ENCODE measurements at places on chromosomes 1 and 21.

DNA sequence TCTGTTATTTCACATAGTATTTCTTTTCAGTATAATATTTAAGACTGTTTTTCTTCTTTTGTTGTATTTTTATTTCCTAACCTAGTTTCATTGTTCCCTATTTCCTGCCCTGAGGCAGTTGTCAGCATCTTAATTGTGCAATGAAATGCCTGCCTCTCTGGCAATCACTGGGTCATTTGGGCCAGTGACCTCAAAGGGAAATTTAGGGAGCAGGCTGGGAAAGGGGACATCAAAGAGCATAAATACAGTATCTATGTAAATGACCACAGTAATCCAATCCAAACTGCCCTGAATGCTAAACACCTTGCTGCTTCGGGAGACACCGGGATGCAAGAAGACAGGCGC, 147.8 kb downstream of the TLR5 start:
- no peaks in the 10 kb centered on the region for H3K4me1 ChIP-seq
- no peak overlapping the region for H3K27ac ChIP-seq
- H3K27me3 ChIP-seq: no peaks in the 10 kb centered on the region
- DNase-seq: no peak
- no peaks in the 10 kb centered on the region for H3K36me3 ChIP-seq

DNA sequence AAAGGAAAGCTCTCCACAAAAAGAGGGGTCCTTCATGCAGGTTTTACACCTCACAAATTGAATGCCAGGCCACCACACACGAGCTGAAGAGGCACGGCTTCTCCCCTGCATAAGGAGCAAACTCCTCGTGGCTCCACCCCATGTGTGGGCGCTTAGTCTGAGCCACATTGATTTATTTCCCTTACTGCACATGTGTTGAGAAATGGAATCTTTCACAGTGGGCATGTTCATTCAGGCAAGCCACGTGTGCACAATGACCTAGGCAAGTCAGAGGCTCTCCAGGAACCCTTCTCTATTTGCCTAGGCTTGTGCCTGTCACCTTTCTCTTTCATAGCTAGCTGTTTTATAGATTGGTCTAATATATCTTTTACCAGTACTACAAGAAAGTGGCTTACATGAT, 120.5 kb downstream of the LTN1 start:
- DNase-seq: no peak
- no peak overlapping the region for H3K4me3 ChIP-seq
- H3K36me3 ChIP-seq: peaks cover 19% of the 10 kb centered on the region
- no peaks in the 10 kb centered on the region for H3K27me3 ChIP-seq
- H3K27ac ChIP-seq: no peak overlapping the region
- H3K4me1 ChIP-seq: no peaks in the 10 kb centered on the region

DNA sequence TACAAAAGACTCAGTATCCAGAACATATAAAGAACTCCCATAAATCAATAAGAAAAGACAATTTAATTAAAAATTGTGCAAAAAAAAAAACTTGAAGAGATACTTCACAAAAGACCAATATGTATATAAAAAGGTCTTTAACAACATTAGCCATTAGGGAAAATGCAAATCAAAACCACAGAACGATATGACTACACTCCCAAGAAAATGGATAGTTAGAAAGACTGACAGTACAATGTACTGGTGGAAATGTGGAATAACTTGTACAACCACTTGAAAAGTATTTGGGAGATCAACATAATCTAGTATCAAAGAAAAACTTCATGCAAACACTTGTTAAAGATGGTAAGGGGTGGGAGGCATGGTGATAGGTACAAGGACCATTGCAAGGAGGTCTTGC, 3.9 kb upstream of the CLCA1 start:
- no peak overlapping the region for H3K4me3 ChIP-seq
- no peaks in the 10 kb centered on the region for H3K36me3 ChIP-seq
- no peaks in the 10 kb centered on the region for H3K4me1 ChIP-seq
- no peak for DNase-seq
- peaks cover 9% of the 10 kb centered on the region for H3K27me3 ChIP-seq

GRCh38 chr1:8529901-8530300, 212.0 kb downstream of the SLC45A1 start:
- H3K27ac ChIP-seq: no peak overlapping the region
- peaks cover 2% of the 10 kb centered on the region for H3K36me3 ChIP-seq
- no peak overlapping the region for H3K4me3 ChIP-seq
- H3K27me3 ChIP-seq: no peaks in the 10 kb centered on the region
- H3K4me1 ChIP-seq: peaks cover 15% of the 10 kb centered on the region
- DNase-seq: no peak

GRCh38 chr1:187413405-187414169, 584.8 kb downstream of the PLA2G4A start:
- H3K27ac ChIP-seq: no peak overlapping the region
- no peak for DNase-seq
- H3K36me3 ChIP-seq: no peaks in the 10 kb centered on the region
- no peaks in the 10 kb centered on the region for H3K4me1 ChIP-seq

- no peaks in the 10 kb centered on the region for H3K27me3 ChIP-seq
- DNase-seq: no peak
- no peak overlapping the region for H3K27ac ChIP-seq
- H3K4me1 ChIP-seq: no peaks in the 10 kb centered on the region
These were observed 42.7 kb downstream of the TBX15 start for GRCh38 chr1:118945489-118945888.

- no peak overlapping the region for H3K4me3 ChIP-seq
- no peaks in the 10 kb centered on the region for H3K4me1 ChIP-seq
- H3K27ac ChIP-seq: no peak overlapping the region
- H3K36me3 ChIP-seq: no peaks in the 10 kb centered on the region
- DNase-seq: no peak
These were observed 347.3 kb downstream of the DPYD start for GRCh38 chr1:97573553-97573952.
